SHP77 treated with DMSO at 0.1 percent for 48 hours (cell line): ENCODE measurements at places on chromosomes 2 and 18.

GRCh38 chr2:240759459-240759858, 60.6 kb downstream of the KIF1A start:
- no peak for DNase-seq

GRCh38 chr2:30986231-30986580, 152.0 kb downstream of the GALNT14 start:
- DNase-seq: no peak

GRCh38 chr2:156445296-156446220, 9.4 kb downstream of the GPD2 start:
- no peak for DNase-seq

DNA sequence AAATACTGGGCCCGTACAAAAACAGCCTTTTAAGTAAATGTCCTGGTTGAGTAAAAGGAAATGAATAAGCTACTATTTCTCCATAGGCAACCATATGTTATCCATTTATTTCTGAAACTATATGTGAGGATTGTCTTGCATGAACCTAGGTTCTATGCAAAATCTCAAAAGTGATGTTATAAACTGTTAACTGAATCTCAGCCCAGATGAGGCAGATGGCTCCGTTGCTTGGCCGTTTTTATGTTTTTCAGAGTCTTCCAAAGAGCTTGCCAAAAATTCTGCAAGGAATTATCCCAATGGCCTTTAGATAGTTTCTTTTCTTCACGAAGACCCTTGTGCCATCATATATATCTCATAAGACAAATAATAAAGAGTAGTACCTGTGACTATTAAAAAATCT, 1669.5 kb upstream of the DDX18 start:
- no peak for DNase-seq

GRCh38 chr2:126913881-126914615, 15.4 kb downstream of the TEX51 start:
- no peak for DNase-seq

- DNase-seq: no peak
Observed at GRCh38 chr2:189954989-189955388, 107.5 kb downstream of the MSTN start.

GRCh38 chr2:168639018-168639417, 163.4 kb upstream of the NOSTRIN start:
- DNase-seq: no peak

GRCh38 chr2:127428815-127429109, 10.5 kb downstream of the PROC start:
- DNase-seq: no peak

DNA sequence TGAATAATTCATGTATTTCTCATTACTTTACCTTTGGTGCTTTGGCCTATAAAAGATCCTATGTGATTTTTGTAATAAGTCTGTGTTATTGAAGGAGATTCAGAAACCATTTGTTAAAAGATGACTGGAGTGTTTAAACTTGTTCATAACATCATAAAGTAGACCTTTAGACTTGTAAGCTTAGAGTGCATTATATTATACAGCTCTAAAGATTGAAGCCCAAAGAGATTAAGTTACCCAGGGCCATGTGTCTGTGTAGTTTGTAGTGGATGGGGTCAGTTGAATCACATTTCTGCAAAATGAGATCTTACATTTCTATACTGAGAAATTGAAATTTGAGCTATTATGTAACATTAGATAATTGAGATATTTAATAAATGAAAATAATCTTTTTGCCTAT, 60.2 kb upstream of the STON1 start:
- no peak for DNase-seq

GRCh38 chr18:26549263-26550094, 1.1 kb upstream of the KCTD1 start:
- DNase-seq: no peak

GRCh38 chr2:220296174-220296573, 668.7 kb downstream of the SLC4A3 start:
- DNase-seq: no peak

DNA sequence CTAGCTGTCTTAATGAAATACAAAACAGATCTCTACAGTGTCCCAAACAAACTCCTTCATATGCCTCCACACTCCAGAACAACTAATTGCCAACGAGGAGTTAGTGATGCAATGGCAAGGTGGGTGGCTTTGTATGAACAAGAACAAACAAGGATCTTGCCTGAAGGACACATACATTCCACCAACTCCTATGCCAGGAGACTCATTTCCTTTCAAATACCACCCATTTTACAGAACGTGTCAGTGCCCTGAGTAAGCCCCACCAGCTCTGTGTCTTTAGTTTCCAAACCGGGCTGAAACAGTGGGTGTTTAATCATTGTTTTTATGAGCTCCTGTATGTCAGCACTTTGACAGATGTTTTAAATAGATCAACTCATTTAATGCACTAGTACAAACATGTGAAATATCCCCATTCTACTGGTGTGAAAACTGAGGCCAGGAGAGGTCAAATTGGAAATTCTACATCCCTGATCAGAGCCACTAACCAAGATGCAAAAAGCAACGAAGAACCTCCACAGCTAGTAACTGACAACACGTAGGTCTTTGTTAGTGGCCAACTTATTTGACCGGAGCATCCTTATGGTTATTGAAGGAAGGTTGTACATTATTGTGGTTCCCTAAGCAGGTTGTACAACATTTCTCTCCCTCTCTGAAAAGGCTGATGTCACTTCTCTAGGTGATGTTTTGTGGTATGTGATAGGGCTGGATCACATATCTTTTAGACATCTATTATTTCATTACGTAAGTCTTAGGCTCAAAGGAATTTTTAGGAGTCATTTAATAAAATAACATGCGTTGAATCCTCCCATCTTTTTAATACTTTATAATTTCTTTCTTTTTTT, 534.9 kb upstream of the TNP1 start:
- no peak for DNase-seq

DNA sequence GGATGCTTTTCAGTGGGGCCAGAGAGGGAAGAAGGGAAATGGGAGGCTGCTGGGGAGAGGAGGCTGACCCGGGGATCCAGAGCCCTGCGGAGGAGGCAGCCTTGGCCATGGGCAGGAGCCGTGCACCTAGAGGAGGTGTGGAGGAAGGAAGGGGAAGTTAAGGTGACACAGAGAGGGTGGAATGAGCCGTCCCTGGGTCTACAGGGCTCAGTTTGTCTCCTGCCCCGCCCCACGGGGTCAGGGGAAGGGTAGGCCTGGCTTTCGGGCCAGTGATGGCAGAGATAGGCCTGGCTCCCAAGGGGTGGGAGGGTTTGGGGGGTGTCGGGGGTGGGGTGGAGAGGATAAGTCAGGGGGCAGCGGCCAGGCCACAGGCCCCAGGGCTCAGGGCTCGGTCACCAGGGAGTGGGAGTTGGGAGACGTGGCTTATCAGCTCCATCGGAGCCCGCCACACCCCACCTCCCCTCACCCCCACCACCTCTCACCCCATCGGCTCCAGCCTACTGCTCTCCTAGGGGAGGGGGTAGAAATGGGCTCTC, 39.5 kb upstream of the NOTO start:
- DNase-seq: no peak

DNA sequence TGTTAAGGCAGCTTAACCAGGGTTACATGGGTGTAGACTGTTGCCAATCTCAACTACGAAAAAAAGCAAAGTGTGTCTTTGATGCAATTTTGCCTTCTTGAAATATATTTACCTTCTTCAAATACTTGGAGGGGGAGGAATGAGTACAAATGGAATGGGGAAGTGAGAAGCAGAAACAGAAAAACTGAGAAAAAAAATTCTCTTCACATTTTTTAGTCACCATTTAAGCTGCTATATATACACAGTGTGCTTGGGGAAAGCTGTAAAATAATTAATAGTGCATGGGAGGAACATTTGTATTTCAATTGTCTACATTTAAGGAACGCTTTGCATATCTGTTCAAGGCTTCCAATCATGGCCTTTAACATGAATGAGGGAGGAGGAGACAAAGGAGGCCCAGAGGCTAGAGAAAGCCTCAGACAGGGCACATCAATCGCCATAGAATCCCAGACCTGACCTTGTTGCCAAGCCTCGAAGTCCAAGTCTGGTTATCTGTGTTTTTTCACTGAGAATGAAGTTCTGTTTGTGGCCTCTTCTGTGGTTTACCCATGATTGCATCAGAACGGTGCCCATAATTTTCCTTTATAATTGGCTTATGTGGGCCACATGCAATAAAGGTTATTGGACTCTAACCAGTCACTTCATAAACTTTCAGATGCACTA, 158.6 kb downstream of the PIK3C3 start:
- DNase-seq: no peak

- DNase-seq: no peak
Observed at GRCh38 chr18:9958861-9959399, 45.1 kb downstream of the VAPA start.

DNA sequence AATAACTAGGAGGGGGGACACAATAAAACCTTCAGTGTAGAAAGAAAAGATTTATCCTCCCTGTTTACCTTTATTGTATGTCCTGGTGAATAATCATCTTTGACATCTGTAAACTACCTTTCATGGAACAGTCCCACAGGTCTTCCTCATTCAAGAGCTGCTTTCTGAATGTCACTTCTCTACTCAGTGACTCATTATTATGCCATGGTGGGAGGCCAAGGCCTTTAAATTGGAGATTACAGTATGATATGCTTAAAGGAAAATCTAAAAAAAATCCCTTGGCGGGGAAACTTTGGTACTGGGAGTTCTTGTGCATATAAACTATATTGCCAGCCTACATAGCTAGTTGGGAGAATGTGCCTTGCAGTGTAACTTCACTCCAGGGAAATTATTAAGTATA, 713.0 kb downstream of the TDRD15 start:
- DNase-seq: no peak

- DNase-seq: no peak
Observed at GRCh38 chr2:221025398-221025797, 546.7 kb downstream of the EPHA4 start.

- DNase-seq: no peak
Observed at GRCh38 chr2:170819680-170820664, 3.3 kb downstream of the GAD1 start.

DNA sequence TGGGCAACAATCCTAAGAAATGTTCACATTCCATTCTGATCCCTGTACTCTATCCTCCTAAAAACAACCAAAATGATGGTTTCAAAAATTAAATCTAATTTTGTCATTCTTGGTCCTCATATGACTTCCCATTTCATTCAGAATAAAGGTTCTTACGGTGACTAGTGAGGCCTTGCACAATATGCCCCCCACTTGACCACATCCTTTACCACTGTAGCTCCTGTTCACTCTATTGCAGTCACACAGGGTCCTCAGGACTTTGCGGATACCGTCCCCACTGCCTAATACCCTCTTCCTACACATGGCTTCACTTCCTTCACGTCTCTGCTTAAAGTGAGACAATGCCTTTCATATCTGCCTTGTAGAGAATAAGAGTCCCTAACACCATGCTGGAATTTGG, 1058.7 kb upstream of the KLHL29 start:
- DNase-seq: no peak

GRCh38 chr2:111671426-111672150, 212.4 kb downstream of the ANAPC1 start:
- DNase-seq: peak; percentile 78

DNA sequence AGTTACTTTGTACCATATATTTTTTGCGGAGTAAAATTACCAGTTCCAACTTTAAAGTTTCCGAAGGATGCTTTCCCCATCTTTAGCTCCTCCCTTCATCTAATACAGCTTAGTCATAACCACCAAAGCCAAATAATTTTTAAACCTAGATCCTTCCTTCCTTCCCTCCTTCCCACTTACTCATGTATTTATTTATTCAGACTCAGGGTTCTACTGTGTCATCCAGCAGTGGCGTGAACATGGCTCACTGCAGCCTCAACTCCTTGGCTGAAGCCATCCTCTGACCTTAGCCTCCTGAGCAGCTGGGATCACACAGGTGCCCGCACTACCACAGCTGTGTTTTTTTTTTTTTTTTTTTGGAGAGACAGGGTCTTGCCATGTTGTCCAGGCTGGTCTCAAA, 4.4 kb downstream of the LPIN2 start:
- no peak for DNase-seq

GRCh38 chr18:61502472-61502871, 169.2 kb downstream of the CDH20 start:
- peak; percentile 1 for DNase-seq

- DNase-seq: no peak
Observed at GRCh38 chr2:202299712-202300111, 34.1 kb downstream of the NOP58 start.

GRCh38 chr2:64678771-64679590, 25.3 kb upstream of the SERTAD2 start:
- DNase-seq: no peak

- DNase-seq: no peak
Observed at GRCh38 chr2:239274391-239275043, 126.3 kb downstream of the HDAC4 start.

GRCh38 chr2:162258169-162258568, 14.9 kb upstream of the FAP start:
- no peak for DNase-seq

GRCh38 chr2:201904538-201905420, 98.4 kb downstream of the CDK15 start:
- no peak for DNase-seq

GRCh38 chr2:217162533-217162932, 302.7 kb upstream of the TNP1 start:
- peak; percentile 86 for DNase-seq

- DNase-seq: no peak
Observed at GRCh38 chr18:48948112-48949049, 2.4 kb downstream of the SMAD7 start.

DNA sequence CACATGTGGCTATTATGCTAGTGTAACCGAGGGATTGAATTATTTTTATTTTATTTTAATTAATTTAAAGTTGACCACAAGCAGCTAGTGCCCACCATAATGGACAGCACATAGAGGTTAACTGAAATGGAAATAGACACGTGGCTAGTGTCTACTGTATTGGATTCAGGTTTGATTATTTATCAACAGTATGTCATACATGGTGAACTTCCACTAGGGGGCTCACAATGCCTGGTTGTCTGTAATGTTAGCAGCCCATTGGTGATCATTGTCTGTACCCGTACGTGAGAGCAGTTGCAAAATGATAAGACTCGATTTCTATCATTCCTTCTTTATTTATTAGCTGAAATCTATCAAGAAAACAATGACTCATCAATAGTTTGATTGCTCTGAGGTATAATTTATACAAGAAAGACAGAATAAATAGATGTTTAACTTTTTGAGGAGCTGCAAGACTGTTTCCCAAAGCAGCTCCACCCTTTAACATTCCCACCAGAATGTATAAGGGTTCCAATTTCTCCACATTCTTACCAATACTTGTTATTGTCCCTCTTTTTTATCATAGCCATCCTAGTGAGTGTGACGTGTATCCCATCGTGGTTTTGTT, 76.5 kb downstream of the CYBRD1 start:
- DNase-seq: peak; percentile 3

DNA sequence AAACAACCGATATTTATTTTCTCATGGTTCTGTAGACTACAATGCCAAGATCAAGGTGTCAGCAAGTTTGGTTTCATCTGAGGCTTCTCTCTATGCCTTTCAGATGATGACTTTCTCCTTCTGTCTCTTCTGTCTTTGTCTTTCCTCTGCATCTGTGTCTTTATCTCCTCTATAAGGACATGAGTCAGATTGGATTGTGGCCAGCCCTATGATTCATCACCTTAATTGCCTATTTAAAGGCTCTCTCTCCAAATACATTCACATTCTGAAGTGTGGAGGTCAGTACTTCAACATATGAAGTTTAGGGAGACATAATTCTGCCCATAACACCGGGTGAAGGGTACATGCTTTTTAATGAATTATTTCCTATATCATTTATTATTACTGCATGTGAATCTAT, 71.2 kb upstream of the CNTNAP5 start:
- no peak for DNase-seq
